RKO (cell line): ENCODE measurements at places on chromosomes 12 and 14.
A peak's percentile ranks its signal among the peaks of the same experiment; 100 is the strongest.

- DNase-seq = no peak
Measured at GRCh38 chr12:69052613-69053408, 119.8 kb upstream of the CPM start.

DNA sequence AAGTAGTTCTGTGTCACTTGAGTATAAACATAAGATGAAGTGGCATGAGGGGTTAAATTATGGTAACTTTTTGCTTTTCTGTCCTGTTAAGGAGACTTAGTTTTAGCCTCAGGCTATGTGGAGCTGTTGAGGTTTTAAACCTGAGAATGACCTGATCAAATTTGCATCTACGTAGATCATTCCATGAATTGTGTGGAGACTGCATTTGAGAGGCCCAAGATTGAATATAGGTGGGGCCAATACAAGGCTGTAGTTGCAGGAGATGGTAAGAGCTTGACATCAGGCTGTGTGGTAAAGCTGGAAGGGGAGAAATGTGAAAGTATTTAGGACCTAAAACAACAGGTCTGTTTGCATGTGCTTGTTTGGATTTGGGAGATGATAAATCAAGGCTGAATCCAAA lies 249.5 kb downstream of the SLC16A7 start:
- DNase-seq = no peak

DNA sequence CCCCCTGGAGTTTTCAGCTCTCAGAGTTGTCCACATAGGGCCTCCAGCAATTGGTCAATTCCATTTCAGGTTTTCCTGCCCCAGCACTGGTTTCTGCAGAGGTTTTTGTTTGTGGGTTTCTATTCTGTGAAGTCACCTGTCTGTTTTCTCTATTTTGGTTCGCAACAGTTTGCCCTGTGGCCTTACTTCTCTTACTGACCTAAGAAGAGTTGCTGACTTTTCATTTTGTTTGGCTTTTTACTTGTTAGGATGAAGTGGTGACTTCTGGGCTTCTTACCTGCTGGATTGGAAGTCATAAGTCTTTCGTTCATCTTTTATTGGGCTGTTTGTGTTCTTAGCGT lies 196.4 kb upstream of the PARP11 start:
- DNase-seq = no peak

GRCh38 chr14:61562321-61563161 lies 132.8 kb upstream of the HIF1A start:
- peak; percentile 85 for DNase-seq

GRCh38 chr12:62977418-62977817 lies 42.5 kb upstream of the PPM1H start:
- no peak for DNase-seq

DNA sequence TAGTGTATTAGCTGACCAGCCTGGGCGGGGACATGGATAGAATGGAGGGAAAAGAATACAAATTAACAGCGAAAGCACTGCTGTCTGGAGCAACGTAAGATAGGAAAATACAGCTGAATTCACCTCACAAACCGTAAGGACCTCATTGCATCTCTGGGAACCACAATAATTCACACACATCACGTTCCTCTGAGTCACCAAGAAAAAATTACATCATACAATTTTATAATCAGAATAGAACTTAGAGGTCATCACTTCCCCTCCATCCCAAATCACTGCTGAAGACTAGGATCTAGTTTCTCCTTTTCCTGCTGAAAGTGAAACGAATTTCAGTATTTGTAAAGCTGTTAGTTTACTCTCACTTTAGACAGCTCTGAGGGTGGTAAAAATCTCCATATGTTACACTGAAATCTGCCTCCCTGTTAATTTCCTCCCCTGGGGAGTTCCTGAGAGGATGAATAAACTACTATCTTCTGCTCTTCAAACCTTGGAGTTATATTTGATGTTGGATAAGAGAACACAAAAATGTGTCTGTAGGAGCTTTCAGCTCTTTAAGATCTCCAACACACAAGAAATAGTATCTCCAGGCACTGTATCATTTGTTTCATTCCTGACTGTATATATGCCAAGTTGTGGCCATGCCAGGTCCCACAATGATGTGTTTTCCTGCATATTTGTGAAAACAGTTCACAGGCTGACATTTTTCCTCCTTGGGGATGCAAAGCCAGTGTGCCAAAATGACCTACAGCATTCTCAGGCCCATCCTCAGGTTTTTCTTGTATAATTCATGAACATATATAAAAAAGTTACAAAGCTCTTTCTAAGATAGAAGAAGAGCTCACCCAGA lies 63.8 kb upstream of the SSTR1 start:
- DNase-seq = peak; percentile 23

DNA sequence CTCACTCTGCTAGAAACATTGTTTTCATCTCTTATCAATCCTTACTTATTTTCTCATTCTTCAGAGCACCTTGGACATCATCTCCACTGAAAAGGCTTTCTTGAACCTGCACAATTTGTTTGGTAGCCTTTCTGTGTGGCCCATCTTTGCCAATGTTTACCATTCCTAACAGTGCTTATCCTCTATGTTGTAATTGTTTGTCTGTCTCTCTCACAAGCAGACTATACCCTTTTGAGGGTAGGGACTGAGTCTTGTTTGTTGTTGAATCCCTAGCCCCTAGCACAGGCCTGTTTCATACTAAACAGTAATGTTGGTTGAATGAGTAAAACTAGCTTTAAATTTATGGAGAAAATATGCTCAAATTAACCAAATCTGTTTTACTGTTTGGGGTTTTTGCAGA lies 9.2 kb downstream of the MRPL42 start:
- DNase-seq = no peak

- DNase-seq = no peak
Measured at GRCh38 chr14:56603648-56604047, 24.1 kb downstream of the TMEM260 start.

GRCh38 chr12:29032446-29032845 lies 116.6 kb upstream of the FAR2 start:
- DNase-seq = no peak

GRCh38 chr12:65454115-65454787 lies 175.8 kb downstream of the MSRB3 start:
- DNase-seq = no peak

DNA sequence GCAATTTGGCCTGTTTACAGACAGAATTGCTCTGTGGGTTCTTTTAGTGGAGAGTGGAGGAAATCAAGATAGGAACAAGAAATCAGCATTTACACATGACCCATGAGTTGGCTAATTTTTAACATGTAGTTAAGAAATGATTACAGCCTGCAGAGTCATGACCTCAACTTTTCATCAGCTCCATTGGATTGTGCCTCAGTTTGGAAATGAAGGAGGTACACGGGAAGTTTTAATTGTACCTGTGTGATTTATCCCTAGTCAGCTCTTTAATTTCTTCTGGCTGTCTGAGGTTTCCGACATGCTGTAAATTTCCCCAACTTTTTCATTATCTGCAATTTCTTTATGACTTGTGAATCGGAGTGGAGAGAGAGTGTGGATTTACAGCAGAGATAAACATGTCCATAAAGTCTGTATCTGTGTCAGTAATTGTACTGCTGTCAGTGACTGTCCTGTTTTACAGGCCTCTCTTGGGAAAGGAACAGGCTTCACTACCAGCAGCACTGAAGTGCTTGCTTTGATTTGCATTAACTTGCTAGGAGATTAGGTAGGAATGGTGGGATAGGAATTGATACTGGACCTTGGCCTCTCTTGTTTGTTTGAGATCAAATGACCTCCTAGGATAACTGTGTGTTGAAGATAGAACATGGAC lies 49.2 kb downstream of the LIN52 start:
- DNase-seq = no peak

GRCh38 chr12:21276826-21277225 lies 57.9 kb downstream of the SLCO1A2 start:
- DNase-seq = no peak

DNA sequence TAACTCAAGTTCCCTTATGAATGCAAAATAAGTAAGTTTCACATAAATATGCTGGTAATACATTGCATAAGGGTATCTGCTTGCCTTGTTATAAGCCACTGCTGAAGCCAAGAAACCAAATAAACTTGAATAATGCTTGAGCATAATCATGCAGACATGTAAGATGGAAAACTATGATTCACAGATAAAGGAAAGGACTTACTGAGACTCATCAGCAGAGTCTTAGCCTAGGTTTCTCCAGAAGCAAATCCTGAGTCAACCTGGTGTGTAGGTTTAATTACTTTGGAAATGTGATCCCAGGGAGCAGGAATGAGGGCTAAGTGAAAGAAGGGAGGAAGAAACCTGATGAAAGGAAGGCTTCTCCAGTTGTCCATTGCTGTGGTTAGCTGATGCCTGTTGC lies 107.7 kb upstream of the BTG1 start:
- no peak for DNase-seq

DNA sequence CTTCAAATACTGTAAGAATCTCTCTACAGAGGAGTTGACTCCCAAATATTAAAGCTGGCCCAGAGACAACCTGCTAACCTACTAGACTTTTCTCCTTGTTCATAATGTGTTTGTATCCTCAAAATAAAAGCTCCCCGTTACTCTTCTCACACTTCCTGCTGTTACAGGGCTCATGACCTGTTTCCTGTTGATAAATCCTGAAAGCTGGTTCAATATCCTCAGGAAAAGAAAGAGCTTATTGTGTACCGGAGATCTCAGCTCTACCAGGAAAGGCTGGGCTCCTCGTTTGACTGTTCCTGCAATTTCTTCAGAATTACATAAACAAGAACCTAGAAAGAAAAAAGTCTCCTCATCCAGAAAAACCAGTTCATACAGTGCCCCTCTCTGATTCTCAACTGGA lies 30.8 kb downstream of the CLEC1A start:
- no peak for DNase-seq

DNA sequence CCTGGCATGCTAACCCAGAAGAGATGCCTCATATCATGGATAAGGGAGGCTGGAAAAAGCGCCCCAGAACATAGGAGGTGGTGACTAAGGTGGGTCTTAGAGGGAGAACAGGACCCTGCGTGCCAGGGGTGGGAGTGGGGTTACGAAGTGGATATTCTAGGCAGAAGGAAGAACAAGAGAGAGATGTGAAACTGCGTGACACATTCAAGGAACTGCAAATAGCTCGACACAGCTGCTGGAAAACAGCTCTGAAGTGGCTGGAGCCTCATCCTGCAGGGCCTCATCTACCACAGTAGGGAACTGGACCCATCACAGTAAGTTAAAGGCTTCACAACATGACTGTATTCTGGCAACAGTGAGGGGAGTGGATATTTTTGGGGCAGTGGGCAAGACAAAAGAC lies 61.1 kb downstream of the RNF34 start:
- DNase-seq = no peak

DNA sequence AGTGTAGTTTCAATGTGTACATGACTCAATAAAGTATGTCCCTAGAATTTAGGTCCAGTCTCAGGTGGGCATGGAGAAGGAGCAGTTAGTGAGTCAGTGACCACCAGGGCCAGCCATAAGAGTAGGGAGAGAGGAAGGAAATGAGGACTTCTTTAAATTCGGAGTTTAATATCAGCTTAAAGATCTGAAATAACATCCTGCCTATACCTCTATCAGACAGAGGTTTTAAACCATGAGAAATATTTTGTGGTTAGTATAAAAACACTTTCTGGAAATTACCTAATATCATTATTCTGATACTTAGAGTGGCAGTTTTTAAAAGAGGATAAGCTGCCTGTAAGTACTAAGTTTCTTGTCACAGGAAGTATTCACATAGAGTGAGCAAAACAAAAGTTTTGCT lies 61.7 kb upstream of the ST8SIA1 start:
- no peak for DNase-seq

DNA sequence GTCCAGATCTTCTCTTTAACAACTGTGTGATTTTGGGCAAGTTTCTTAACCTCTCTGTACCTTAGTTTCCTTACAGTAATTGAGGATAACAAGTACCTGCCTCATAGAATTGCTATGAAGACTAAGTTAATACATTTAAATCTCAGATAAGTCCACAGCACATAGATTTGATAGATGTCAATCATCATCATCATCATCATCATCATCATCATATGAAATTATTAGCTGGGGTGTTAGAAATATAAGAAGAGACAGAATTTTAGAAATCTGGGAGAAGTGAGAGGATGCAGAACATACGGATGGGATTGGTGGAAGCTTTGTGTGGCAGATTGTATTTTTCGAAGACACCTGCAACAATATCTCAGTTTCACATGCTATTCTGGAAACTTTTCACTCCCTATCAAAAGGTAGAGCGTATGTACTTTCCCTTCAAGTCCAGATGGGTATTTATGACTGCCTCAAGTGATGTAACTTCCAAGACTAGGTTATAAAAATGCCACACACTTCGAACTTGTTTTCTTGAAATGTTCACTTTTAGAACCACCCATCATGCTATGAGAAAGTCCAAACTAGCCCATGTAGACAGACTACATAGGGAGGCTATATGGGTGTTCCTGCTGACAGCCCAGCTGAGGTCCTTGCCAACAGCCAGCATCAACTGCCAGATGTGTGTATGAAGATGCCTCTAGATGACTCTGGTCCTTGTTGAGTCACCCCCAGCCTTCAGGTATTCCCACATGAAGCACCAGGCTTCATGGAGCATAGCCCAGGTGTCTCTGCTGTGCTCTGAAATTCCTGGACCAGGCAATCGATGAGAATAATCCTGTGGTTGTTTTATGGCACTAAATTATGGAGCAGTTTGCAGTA lies 20.7 kb upstream of the SDR39U1 start:
- no peak for DNase-seq

DNA sequence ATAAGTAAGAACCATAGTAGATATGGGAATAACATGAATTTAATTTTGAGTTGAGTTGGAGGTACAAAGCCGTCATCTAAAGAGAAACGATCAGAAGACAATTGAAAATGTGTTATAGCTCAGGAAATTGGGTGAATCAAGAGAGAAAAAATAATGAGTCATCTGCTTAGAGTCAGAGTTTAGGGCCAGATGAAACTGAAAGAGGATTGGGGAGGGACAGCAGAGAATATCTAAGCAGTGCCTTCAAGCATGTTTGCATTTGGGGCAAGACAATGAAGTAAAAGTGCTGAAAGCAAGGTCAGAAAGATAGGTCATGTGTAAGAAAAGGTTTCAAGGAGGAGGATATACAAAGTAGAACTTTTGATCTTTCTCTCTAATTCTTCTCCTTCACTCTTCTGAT lies 49.4 kb downstream of the SLC15A5 start:
- DNase-seq = no peak

DNA sequence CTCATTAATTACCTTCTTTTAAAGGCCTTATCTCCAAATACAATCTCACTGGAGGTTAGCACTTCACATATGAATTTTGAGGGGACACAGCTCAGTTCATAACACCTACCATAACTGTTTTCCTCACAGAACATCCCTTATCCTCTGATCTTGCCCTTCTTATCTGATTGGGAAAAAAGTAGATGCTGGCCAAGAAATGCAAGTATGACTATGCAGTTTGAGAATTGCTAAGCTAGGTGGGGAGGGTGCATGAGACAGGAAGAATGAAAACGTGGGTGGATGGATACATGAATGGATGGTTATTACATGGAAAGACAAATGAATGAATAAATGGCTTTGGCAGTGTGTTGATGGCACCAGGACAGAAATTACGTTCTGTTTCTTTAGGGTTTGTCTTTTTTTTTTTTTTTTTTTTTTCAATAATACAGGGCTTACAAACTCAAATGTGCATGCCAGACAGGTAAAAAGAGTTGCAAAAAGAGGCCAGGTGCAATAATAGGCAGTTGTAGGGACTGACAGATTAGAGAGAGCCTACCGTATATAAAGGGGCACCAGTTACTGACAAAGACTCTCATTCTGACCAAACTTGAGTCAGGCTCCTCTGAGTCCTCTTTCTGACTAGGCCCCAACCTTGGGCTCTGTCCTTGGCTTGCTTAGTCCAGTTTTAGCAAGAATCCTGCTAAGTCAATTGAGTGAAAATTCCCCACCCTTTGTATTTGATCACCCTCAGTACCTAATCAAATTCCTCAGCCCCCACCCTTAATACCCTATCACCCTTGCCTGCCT lies 304.9 kb downstream of the ZFP36L1 start:
- DNase-seq = no peak

GRCh38 chr14:27605282-27605681 lies 1007.4 kb upstream of the NOVA1 start:
- DNase-seq = no peak
